ENCODE measurements at places on chromosomes 3 and 15. TPM values are rescaled to one million over a fixed set of nuclear protein-coding genes. Genes with fewer than 3 reads are reported as not detected.

Gene TP63
- total RNA-seq: not detected

Gene UPK1B
- not detected for total RNA-seq

Gene ULK4
- total RNA-seq: 10.2 TPM

Gene PRSS50
- 0.35 TPM for total RNA-seq

Gene TOP2B
- total RNA-seq: 170 TPM

Gene SAMD7
- not detected for total RNA-seq

Gene BCL6
- total RNA-seq: 6.4 TPM

Gene TTLL13
- 0.19 TPM for total RNA-seq

Gene MNS1
- total RNA-seq: 9.6 TPM

Gene TMEM266
- total RNA-seq: 0.34 TPM

Gene DAZL
- not detected for total RNA-seq

Gene PIF1
- 53.2 TPM for total RNA-seq

Gene AHSG
- not detected for total RNA-seq

Gene UTS2B
- 0.96 TPM for total RNA-seq

Gene FAM174B
- 10.6 TPM for total RNA-seq

Gene TTC14
- 41.1 TPM for total RNA-seq

Gene STAC
- total RNA-seq: 0.93 TPM

Gene DGKG
- 0.18 TPM for total RNA-seq

Gene PTH1R
- total RNA-seq: 0.34 TPM

Gene NEIL1
- 20.4 TPM for total RNA-seq

Gene ACTL6A
- total RNA-seq: 103 TPM

Gene PLEKHO2
- total RNA-seq: 18.9 TPM

Measured in neural crest cell (in vitro differentiated cells).